ENCODE measurements at places on chromosomes 11 and 22.

- DNase-seq, result no peak
Observed at GRCh38 chr11:89489930-89490329, 1.2 kb downstream of the NOX4 start.

- DNase-seq, result no peak
Observed at GRCh38 chr22:46737976-46738646, at the start of gene CERK. CERK (minus strand) TSS chr22:46738252; CDS start chr22:46738148, 104 bp downstream.

DNA sequence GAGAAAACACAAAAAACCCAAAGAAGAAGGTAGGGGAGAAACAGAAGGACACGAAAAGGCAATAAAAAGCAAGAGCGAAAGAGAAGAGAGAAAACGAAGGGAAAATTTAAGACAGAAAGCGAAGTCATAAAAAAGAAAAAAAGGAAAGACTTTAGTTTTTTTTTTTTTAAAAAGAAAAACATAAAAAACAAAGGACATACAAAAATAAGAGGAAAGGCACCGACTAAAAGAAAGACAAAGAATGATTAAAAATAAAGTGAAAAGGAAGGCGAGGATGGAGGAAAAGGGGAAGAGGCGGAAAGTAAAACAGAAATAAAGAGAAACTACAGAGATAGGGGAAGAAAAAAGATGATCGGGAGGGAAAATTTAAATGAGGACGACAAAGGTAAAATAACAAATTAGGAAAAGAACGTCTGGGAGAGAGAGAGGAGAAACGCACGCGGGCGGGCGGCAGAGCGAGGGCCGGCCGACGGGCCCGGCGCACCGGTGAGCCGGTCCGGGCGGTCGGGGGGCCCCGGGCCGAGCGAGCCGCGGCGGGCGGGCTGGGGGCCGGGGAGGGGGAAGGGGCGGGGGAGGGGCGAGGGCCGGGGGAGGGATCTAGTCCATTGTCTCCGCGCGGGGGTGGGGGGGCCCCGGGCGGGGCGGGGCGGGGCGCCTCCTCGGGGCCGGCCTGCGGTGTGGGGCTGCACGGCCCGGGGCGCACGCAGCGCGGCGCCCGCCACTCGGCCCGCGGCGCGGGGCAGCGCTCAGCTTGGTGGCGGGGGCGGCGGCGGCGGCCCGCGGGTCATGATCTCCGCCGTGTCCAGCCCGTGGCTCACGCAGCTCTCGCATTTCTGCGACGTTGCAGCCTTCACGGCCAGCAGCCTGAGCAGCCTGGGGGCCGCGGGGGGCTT is at the start of gene TBX1:
Gene TBX1, plus strand, starts transcription at position 721 of the 893 bp plus-strand sequence. Its CDS starts 66 bp downstream, at position 787.
- no peak for DNase-seq

DNA sequence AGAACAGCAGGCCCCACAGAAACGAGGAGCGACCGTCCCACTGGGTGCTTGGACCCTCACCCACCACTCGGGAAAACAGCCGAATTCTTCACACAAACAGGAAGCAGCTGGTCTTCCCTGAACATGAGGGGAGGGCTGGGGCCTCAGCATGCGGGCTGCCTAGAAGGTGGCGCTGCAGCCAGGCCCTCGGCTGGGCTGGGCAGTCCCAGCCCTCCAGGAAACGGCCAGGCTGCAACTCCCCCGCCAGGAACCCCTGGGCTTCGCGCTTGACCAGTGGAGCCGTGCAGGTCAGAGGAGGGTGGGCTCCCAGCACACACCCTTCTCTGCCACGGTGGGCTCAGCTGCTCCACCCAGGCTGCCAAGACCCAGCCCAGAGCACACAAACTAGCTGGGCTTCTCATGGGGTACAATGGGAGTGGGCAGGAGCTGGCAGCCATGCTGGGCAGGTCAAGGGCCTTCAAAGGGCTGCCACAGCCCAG is 29.6 kb downstream of the IGF2 start:
- DNase-seq, result no peak

DNA sequence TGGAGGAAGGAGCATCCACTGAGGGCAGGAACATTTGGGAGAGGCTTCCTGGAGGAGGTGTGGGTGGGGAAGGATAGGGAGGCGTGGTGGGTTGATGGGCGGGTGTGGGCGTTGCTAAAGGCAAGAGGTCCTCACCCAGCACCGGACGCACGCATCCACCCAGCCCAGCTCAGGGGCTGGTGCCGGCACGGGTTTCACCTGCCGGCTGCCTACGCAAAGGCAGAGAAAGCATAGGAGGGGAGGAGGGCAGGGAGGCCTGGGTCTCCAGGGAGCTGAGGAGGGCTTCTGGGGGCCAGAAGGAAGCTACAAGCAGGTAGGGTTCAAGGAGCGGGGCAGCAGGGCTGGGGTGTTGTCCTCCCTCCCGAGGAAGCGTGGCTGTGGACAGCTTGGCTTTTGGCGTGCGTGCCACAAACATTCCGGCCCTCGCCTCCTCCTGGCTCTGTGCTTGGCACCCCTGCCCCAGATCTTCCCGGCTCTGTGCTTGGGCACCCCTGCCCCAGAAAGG is 7.8 kb downstream of the SSH3 start:
- DNase-seq, result no peak

DNA sequence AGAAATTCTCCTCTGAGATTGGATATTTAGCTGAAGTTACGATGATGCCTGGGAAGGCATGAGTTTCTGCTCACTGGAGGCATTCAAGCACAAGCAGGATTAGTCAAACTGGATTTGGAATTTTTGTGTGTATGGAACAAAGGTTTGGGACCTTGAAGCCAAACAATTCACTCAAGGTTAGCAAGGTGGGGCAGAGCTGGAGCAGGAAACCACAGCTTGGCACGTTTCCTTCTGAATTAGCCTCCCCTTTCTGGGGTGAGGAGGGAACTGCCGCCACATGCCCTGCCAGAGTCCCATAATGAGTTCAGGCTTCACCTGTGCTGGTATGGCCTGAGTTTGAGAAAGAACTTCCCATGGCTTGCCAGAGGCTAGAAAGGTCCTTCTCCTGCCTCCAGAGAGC is 50.9 kb upstream of the RRAS2 start:
- no peak for DNase-seq

- DNase-seq, result no peak
Observed at GRCh38 chr11:6260207-6260726, 629 bp downstream of the CCKBR start.

DNA sequence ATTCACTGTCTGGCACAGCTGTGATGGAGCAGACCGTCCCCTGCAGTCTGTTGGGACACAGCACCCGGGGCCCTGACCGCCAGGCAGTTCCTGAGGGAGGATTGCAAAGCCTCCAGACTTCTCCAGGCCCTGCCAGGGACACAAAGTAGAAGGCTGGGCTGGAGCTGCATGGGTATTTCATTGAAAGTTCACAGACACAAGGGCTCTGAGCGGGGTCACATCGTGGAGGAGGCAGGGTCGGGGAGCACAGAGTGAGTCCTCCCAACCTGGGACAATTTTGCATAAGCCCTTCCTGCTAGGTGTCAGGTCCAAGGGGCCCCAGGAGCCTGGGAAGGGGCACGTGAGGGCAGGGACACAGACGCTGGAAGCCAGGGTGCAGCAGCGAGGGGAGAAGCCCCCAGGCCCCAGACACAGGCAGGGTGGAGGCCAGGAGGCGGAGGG is 15.7 kb downstream of the IFITM10 start:
- no peak for DNase-seq

GRCh38 chr22:37999640-38000272 is 15.4 kb upstream of the SOX10 start:
- DNase-seq, result no peak

GRCh38 chr11:14969901-14970323 is 2.2 kb downstream of the CALCA start:
- DNase-seq, result no peak

- DNase-seq, result no peak
Observed at GRCh38 chr22:36471341-36471821, 10.1 kb downstream of the TXN2 start.

GRCh38 chr11:77472991-77473800 is 698 bp downstream of the PAK1 start:
- no peak for DNase-seq

DNA sequence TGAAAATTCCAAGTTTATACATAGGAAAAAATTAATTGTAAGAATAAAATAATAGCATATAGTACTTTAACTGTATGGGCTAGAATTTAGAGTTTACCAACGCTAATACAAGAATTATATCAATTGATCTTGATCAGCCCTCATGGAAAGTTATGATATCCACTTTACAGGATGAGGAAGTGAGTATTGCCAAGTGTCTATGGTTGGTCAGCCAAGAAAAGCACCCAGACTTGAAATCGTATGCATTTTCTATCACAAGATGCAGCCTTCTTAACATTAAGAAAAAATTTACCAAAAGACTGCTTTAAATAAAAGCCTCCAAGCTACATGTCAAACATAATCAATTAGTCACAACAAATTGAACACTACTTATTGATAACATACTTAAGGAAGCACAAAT is 53.0 kb downstream of the DDI1 start:
- DNase-seq, result no peak

DNA sequence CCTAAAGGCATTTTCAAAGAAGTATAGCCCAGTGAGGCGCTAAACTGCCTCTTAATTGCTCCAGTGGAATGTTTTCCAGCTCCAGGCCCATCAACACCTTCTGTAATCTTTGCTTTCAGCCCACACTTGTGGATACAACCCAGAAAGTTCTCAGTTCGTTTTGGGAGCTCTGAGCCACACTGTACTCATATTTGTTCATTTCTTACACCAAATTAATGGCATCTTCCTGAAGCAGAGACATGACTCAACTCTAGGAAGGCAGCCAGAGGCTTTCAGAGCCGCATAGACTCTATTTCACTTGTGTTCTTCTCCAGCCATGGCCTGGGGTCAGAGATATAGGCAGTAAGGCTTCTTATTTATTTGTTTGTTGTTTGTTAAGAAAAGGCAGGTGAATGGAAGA is 175.5 kb upstream of the NCAM1 start:
- no peak for DNase-seq

- DNase-seq, result no peak
Observed at GRCh38 chr11:111360150-111361043, 18.7 kb downstream of the POU2AF1 start.

DNA sequence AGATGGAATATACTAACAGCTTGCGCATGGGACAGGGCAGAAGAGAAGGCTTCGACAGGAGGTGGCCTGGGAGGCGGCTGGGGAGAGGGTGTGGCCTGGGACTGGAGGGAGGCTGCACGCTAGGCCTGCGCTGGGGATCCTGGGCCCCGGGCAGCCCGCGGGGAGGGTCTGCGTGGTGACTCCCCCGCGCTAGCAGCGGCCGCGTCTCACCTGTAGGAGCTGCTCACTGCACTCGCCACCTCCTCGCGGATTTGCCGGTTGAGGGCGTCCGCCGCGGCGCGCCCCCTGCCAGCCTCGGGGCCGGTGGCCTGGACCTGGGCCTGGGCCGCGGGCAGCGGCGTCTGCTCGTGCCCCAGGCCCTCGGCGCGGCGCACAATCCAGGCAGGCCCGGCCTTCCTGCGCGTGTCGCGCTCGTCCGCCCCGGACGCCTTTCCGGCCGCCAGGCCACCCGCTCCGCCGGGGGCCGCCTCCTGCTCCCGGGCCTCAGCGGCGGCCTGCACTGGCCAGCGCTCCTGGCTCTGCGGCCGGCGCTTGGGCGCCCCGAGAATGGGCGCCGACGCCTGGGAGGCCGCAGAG is 1.5 kb downstream of the MAP6 start:
- DNase-seq, result no peak

DNA sequence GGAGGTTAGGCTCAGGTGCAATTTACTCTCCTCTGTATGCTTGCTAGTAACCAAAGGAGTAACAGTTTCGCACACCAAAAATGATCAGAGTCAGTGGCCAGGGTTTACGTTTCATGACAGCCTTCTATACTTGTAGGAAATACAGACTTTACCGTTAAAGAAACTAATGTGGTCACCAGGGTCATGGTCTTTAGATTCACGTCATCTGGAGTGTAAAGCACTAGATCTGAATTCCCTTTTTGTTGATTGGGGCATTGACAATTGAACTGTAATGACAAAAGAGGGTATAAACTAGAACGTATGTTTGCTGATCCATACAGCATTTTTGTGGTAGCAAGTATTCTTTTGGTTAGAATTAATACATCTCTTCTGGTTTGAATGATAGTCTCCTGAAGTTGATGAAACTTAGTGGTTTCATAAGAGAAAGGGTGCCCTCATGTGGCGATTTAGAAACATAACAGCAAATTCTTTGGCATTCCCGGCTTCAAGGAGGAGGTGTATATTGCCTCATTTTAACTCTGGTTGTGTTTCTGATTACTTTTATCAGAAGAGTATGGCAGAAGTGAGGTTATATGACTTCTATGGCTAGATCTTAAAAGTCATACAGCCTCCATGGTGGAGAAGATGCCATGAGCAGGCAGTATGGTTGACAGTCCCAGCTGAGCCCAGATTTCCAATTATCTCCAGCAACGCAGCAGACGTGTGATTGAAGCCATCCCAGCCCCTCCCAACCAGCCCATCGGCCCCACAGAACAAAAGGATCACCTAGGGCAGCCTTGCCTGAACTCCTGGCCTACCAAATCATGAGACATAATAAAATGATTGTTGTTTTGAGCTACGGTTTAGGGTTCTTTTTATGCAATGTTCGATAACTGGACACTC is 35.1 kb downstream of the MMP7 start:
- peak; percentile 67 for DNase-seq

- no peak for DNase-seq
Observed at GRCh38 chr11:114034956-114035355, 24.6 kb upstream of the ZBTB16 start.

- DNase-seq, result no peak
Observed at GRCh38 chr11:60747359-60747873, 9.3 kb upstream of the MS4A15 start.

- no peak for DNase-seq
Observed at GRCh38 chr11:134455516-134455915, 43.5 kb upstream of the B3GAT1 start.

- no peak for DNase-seq
Observed at GRCh38 chr22:33889748-33890147, 30.5 kb downstream of the LARGE1 start.

GRCh38 chr22:33597274-33597985 is 322.8 kb downstream of the LARGE1 start:
- DNase-seq, result no peak

DNA sequence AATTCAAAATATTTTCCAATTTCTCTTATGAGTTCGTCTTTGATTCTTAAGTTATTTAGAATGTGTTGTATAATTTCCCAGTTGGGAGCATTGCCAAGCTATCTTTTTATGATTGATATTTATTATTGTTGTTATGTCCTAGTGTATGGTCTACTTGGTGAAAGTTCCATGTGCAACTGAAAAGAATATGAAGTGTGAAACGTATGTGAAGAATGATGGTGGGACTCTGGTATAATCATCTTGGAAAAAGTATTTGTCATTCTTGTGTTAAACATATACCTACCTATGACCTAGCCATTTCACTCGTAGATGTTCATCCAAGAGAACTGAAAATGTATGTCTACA is 12.0 kb upstream of the GNB1L start:
- DNase-seq, result no peak

- no peak for DNase-seq
Observed at GRCh38 chr11:87659807-87660206, 515.4 kb downstream of the RAB38 start.

- DNase-seq, result no peak
Observed at GRCh38 chr11:118078911-118079411, 2.1 kb downstream of the TMPRSS4 start.

All from AG04449 (cell line).